Osteoblast (primary cell): ENCODE measurements at places on chromosomes 7 and 10.

- no peak overlapping the region for H3K27ac ChIP-seq
- no peak overlapping the region for H3K4me3 ChIP-seq
- no peaks in the 10 kb centered on the region for H3K36me3 ChIP-seq
Observed at GRCh38 chr10:4048236-4048864, 263.3 kb upstream of the KLF6 start.

GRCh38 chr7:46189255-46189790, 268.3 kb upstream of the IGFBP3 start:
- H3K4me3 ChIP-seq, result no peak overlapping the region
- peak; percentile 8 for DNase-seq
- peaks cover 15% of the 10 kb centered on the region for H3K4me1 ChIP-seq
- H3K27me3 ChIP-seq, result no peaks in the 10 kb centered on the region
- no peak overlapping the region for H3K27ac ChIP-seq

DNA sequence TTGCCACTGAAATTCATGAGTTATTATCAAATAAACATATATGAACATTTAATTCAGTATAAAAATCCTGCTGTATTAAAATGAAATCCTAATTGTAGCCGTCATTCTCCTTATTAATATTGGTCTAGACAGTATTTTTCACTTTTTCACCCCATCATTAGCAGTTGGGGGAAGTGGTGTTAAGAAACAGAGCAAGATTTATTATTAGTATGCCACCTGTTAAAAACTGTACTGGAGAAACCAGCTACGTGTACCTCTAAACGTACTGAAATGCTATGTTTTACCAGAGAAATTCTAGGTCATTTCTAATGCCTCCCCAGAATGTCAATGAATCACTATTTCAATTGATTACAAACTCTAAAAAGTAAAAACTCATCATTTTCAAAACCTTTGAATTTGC, 9.8 kb upstream of the ZNRF2 start:
- H3K27me3 ChIP-seq, result no peaks in the 10 kb centered on the region
- no peak overlapping the region for H3K4me3 ChIP-seq
- no peaks in the 10 kb centered on the region for H3K36me3 ChIP-seq

DNA sequence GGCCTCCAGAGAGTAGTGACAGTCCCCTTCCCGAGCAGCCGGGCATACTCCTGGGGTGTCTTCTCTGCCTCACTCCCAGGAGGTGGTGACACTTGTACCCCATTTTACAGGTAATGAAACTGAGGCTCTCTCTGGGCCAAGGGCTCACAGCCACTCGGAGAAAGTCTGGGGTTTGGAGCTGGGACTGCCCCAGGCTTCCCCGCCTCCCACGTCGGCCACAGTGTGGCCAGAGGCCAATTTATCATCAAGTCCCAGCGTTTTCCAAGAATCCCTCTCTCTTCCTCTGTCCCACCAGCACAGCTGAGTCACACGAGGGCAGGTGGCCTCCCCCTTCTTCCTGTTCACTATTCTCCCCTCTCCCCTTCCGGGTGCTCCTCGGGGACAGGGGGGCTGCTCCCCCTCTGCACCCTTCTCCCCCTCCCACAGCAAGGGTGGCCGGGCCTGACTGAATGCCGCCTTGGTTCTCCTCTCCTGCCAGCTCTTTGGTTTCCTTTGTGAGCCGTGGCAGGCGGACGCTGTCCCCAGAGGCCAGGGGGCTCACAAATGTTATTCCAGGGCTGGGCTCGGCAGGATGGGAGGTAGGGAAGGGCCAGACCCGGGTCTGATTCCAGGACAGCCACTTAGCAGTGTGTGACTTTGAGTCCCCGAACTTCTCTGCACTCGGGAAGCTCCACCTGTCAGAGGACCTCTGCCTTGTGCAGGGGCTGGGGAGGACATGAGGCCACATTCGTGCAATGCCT, 17.7 kb downstream of the CLIP2 start:
- peaks cover 15% of the 10 kb centered on the region for H3K4me1 ChIP-seq
- peak overlapping the region; percentile 55 for H3K4me3 ChIP-seq
- H3K27me3 ChIP-seq, result no peaks in the 10 kb centered on the region
- H3K36me3 ChIP-seq, result no peaks in the 10 kb centered on the region
- no peak overlapping the region for H3K27ac ChIP-seq
- peak; percentile 96 for DNase-seq

DNA sequence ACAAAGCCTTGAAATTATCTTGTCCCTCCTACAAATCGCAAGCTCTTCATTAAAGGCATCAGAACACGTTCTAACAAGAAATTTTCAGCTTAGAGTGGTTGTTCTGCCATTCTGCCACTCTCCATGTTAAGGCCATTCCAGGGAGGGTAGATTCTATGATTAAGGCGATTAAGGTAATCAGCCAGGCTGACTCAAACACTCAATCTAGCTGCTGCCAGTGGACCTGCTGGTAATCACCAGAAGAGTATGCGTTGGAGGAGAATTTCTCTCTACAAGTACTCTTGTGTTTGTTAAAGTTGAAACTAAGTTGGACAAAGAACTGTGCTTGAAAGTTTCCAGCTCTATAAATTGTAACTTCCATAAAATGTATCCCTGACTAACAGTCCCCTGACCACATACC, 149.2 kb upstream of the COL1A2 start:
- H3K27ac ChIP-seq, result no peak overlapping the region
- H3K27me3 ChIP-seq, result peaks cover 4% of the 10 kb centered on the region
- H3K4me1 ChIP-seq, result no peaks in the 10 kb centered on the region

- peak overlapping the region; percentile 98 for H3K27ac ChIP-seq
- peak; percentile 91 for DNase-seq
- no peaks in the 10 kb centered on the region for H3K27me3 ChIP-seq
- peak overlapping the region; percentile 50 for H3K4me3 ChIP-seq
Observed at GRCh38 chr10:29658984-29659965, 24.5 kb upstream of the SVIL start.

DNA sequence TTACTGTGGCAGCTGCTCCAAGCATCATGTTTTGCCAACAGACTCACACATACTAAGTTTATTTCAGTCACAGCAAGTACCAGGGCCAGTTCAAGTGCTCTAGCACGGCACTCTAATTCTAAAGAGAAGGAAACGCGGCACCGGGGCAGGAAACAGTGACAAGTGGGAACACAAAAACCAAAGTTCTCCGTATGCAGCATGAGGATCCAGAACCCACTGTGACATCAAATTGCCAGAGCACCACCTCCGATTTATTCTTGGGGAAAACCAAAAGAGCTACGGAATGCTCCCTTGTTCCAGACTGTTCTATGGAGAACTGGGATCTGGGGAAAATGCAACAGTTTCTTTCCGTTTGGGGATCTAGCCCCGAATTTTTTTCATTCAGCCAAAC, 448 bp upstream of the PTER start:
- peaks cover 21% of the 10 kb centered on the region for H3K4me1 ChIP-seq
- H3K4me3 ChIP-seq, result peak overlapping the region; percentile 78
- H3K36me3 ChIP-seq, result no peaks in the 10 kb centered on the region
- H3K27me3 ChIP-seq, result no peaks in the 10 kb centered on the region
- H3K27ac ChIP-seq, result no peak overlapping the region
